Activated naive CD4-positive, alpha-beta T cell treated with anti-CD3 and anti-CD28 coated beads, Interleukin-2, amount 50 U/mL, for 16 hours (primary cell): ENCODE measurements at places on chromosomes 5 and 9.

DNA sequence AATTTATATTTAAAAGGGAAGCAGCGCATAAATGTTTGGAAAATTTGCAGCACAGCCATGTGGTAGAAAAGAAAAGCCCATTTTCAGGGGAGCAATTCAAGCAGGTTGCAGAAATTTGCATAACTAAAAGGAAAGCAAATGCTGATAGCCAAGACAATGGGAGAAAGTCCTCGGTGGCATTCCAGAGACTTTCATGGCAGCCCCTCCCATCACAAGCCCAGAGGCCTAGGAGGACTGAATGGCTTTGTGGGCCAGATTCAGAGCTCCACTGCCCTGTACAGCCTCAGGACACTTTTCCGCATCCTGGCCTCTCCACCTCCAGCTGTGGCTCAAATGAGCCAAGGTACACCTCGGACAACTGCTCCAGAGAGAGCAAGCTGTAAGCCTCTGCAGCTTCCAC is 462.9 kb downstream of the CDK5RAP2 start:
- DNase-seq: no peak

- no peak for DNase-seq
Observed at GRCh38 chr5:621341-621761, 9.2 kb downstream of the CEP72 start.

DNA sequence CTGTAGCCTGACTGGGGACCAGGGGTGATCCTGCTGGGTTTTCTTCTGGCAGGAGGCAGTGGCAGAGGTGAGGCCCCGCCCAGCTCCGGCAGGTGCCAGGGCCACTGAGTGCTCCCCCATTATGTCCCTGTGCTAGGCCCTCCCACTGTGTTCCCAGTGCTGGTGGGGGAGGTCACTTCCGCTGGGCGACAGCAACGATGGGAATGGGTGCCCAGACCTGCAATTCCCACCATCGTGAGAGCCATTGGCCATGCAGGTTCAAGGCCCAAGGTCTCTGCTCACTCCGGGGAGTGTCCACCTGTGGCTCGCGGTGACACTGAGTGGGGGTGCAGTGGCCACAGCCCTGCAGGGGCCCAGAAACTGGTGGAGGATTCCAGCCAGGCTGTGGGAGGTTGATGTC is 98.6 kb downstream of the RXRA start:
- no peak for DNase-seq

DNA sequence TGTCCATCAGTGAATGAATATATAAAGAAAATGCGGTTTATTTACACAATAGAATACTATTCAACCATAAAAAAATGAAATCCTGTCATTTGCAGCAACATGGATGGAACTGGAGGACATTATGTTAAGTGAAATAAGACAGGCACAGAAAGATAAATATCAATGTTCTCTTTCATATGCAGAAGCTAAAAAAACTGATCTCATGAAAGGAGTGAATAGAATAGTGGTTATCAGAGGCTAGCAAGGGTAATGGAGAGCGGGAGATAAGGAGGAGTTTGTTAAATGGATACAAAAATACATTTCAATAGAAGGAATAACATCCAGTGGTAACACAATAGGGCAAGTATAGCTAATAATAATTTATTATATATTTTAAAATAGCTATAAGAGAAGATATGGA is 65.0 kb downstream of the AGTPBP1 start:
- DNase-seq: no peak

DNA sequence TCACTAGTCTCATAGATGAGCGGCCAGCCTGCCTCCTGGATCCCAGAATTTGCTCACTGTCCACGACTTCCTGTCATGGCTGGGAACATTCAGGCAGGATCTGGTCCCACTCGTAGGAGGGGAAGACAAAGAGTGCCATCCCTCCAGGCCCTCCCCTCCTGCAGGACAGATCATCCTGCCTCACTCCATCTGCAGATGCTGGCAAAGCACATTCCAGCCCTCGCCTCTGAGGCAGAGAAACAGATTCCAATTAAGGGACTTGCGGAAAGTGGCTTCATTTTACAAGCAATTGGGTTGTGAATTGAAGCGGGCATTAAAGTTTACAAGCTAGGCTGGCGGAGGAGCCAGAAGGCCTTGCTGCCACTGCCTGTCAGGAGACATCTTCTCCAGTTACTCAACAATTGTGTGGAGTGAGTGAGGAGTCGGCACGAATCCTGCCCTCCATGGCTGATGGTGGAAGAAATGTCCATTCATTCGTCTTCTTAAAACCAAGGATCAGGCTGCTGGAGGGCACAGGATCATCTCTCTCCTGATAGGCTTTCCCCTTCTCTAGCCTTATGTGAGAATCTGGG is 41.8 kb upstream of the KCNMB1 start:
- no peak for DNase-seq

- no peak for DNase-seq
Observed at GRCh38 chr5:152568016-152568415, 162.9 kb upstream of the NMUR2 start.

GRCh38 chr5:164784230-164784629 is 1278.8 kb downstream of the MAT2B start:
- no peak for DNase-seq

DNA sequence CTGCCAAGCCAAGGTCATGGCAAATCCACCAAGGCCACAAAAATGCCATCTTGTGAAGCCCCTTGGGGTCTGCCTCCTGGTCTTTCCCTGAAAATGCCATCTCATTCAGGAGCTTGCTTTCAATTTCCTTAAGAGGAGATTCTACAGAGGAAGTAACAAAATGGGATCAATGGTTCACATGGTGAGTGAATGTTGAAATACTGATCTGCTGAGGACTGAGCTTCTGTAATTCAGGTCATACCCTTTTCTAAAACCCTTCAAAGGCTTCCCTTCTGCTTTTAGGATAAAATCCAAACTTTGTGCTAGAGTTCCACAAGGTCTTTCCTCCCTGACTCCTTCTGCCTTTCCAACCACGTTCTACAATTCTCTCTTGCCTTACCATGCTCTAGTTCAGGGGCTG is 24.7 kb upstream of the NR3C1 start:
- DNase-seq: no peak

DNA sequence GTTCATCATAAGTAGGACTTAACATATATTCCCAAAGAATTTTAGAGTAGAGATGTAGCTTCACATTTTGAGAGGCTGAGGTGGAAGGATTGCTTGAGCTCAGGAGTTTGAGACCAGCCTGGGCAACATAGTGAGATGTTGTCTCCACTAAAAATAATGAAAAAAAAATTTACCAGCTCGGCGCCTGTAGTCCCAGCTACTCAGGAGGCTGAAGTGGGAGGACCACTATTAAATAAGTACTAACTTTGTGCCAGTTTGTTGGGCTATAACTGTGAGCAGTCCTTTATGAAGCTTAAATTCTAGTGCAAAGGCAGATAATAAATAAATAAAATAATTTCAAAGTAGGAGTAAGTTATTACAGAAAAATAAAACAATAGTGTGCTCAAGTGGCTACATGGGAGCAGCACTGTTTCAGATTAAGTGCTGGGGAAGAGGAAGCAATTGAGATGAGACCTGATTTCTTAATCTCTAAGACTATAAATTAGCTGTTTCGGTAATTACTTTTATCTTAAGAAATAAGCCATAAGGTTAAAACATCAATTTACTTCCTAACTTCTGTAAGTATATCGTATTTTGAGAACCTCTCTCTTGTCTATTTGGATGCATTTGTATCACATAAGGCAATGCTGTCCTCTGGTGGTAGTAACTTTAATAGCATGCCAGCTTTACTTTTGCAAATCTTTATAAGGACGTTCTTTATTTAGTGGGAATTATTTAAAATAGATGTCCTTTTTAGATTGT is 98.9 kb downstream of the CSNK1G3 start:
- DNase-seq: no peak

GRCh38 chr9:107732781-107733522 is 243.4 kb upstream of the KLF4 start:
- no peak for DNase-seq

GRCh38 chr5:6766604-6767093 is 53.4 kb downstream of the TENT4A start:
- DNase-seq: peak; percentile 42

DNA sequence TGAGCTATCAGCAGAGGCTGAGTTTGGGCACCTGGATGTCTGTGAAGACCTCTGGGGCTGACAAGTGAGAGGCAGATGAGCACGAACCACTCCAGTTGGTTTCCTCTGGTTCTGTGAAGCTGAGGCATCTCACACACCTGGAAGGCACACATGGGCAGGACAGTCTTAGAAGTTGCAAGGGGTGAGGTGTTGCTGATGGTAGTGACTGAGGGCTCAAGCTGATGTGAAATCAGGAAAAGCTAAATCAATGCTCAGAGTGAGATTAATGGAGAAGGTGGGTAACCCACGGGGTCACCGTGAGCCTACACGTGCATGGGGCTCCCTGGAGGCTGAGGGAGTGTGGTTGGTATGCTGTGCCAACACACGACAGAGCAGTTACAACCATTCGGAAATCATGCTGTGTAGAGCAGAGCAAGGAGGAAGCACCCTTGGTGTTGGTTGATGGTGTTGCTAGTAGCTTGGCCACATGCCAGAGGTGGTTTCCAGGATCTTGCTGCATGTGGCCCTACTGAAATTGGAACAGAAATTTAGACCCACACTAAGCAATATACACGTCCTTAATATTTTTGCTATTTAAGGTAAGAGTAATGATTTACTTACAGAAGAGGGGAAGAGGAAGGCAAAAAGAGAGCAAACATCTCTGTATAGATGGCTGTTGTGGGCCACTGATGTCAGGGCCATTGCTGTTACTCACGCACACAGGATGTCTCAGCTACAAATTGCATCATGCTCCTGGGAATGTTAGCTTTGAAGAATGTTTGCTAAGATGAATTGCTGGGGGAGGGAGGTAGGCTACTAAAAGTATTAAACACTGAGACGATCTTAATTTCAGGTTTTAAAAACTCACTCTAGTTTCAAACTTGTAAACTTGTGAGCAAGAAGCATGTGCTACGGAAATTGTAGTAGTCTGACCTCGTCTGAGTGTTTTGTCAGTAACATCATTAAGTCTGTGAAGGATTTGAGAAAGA is 170.5 kb downstream of the ARHGEF28 start:
- DNase-seq: no peak

GRCh38 chr5:117947836-117948235 is 1040.5 kb downstream of the DTWD2 start:
- no peak for DNase-seq

GRCh38 chr5:116834796-116835515 is 260.3 kb upstream of the SEMA6A start:
- DNase-seq: no peak

- DNase-seq: no peak
Observed at GRCh38 chr9:126830827-126831226, 26.0 kb downstream of the ZBTB43 start.
